ENCODE measurements at places on chromosomes 11 and 22.

GRCh38 chr11:353179-353873 is 16.0 kb upstream of the B4GALNT4 start:
- peak; percentile 96 for DNase-seq

DNA sequence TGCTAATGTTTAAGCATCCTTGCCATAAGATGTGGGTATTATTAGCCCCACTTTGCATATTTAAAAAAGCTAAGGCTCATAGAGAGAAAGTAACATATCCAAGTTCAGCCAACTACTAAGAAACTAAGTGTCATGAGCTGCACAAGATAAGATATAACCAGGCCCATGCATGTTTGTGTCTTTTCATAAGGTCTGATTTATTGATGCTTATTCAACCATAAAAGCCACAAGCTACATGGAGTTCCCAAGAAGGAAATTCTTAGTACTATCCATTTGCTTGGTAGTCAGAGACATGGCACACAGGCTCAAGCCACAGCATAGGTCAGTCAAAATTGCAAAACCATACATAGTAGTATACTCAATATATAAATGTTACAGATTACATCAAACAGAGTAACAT is 488.5 kb downstream of the SOX6 start:
- DNase-seq: no peak

GRCh38 chr11:65589444-65590239 is 6.0 kb downstream of the KCNK7 start:
- DNase-seq: no peak

DNA sequence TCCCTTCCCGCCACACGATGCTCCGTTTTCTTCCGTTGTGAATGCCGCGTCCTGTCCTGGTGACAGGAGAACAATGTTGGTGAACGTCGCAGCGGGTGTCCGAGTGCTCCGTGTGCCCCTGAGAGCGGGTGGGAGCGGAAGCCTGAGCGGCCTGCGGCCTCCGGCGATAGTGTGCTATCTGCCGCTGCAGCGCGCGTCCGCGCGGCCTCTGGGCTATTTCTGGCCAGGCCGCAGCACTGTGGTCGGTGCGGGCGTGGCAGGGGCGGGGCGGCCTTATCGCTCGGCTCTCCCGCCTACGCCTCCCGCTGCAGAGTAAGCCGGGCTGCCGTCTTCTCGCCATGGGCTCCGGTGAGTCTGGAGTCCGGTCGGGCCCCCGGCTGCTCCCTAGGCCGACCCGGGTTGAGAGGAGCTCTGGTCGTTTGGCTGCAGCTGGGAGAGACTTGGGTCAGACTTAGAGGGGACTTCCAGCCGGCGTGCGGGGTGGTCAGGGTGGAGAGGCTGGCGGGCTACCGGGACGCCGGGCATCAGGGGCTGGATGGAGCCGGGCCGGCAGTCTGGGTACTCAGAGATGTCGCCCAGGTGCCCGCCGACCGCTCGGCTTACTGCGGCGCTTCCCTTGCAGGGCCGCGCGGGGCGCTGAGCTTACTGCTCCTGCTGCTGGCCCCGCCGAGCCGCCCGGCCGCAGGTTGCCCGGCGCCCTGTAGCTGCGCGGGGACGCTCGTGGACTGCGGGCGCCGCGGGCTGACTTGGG is at the start of gene GP1BB:
Gene GP1BB, plus strand, starts transcription at position 308 of the 751 bp plus-strand sequence. Its CDS starts 31 bp downstream, at position 339.
- DNase-seq: no peak

DNA sequence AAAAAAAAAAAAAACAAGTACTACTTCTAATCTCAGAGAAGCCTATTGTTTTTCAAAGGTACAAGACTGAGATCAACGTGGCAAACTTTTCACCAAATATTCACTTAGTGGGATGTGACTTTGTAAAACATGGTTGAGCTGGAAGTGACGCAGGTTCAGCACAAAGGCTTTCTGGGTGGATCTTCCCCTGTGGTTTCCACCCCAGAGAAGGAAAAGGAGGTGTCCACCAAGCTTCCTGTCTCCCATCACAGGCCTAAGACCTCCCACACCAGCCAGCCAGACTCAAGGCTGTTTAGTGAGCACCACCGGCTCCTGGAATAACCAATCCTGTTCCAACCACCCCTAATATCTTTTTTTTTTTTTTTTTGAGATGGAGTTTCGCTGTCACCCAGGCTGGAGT is 5.7 kb downstream of the TMEM184B start:
- no peak for DNase-seq

All from tibial artery (tissue), 4 donors.